ENCODE measurements at places on chromosomes 1 and 21.

DNA sequence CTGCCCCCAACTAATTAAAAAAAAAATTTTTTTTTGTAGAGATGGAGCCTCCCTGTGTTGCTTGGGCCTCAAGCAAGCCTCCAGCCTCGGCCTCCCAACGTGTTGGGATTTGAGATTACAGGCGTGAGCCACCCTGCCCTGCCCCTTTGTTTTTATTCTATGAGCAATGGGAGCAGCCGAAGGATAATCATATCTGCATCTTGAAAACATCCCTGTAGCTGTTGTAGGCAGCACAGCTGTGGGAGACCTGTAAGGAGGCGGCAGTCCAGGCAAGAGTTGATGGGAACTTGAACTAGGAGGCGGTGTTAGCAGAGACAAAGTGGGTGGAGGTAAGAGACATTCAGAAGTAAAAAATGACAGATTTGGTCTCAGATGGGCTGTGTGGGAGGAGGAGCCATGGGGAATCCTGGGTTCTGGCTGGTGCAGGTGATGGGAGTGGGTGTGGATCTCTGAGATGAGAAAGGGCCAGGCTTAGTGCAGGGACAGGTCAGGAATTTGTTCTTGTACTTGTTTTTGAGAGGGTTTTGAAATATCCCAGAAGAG is 31.3 kb downstream of the STUM start:
- no peak for DNase-seq

GRCh38 chr1:64171797-64172281 is 31.6 kb upstream of the UBE2U start:
- DNase-seq = no peak

GRCh38 chr1:75632350-75632949 is 21.5 kb upstream of the SLC44A5 start:
- DNase-seq = no peak

DNA sequence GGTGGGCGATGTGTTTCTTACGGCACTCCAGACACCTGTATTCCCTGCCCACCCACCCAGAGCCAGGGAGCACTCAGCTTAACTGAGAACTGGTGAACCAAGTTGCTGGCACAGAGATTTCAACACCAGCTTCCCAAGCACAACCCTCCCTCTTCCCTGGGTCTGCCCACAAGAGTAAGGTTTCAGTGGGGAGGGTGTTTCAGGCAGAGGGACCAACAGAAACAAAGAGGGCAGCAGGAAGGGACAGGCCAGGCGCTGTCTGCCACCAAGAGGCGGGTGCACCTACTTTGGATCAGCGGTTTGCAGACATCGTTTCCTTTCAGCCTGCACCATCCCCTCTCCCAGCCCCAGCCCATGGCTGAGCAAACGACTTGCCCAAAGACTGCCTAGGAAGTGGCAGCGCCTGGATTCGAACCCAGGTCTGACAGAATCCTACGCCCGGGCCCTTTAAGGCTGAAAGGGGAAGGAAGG is 21.9 kb upstream of the ALDH4A1 start:
- DNase-seq = no peak

DNA sequence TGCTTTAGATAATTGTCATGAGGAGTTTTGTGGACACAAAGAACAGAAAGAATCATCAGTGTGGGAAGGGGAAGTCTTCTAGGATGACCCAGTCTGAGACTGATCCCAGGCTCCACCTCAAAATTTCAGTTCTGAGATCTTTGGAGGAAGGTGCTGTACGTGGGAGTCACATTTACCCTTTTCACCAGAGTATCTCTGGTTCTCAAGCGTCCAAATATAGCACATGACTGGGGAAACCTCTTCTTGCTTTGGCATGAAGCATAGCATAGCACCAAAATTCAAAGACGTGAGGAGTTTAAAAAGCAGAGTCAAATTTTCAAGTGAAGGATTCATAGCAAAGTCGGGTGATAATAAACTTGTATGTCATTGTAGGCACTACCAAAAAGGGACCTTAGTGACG is 96.5 kb downstream of the LRRC53 start:
- DNase-seq = no peak

DNA sequence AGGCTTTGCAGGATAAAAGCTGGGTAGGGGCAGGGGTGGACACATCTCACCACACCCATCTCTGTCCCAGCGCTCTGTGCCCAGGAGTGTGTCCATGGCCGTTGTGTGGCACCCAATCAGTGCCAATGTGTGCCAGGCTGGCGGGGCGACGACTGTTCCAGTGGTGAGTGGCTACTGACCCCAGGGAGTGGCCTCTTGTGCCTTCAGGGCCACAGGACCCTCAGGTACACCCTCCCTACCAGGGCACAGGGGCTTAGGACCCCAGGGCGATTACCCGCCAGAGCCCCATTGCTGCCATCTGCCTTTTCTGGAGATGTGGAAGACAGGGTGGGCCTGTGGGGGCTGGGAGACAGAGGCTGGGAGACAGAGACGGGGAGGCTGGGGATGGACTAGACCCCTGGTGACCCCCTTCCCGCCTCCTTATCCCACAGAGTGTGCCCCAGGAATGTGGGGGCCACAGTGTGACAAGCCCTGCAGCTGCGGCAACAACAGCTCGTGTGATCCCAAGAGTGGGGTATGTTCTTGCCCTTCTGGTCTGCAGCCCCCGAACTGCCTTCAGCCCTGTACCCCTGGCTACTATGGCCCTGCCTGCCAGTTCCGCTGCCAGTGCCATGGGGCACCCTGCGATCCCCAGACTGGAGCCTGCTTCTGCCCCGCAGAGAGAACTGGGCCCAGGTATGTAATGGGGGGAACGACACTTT is 12.8 kb downstream of the PEAR1 start:
- DNase-seq = no peak

GRCh38 chr1:7292036-7292681 is 478.9 kb upstream of the VAMP3 start:
- DNase-seq = no peak

- DNase-seq = no peak
These were observed 31.2 kb downstream of the SLC19A1 start for GRCh38 chr21:45511007-45511406.

DNA sequence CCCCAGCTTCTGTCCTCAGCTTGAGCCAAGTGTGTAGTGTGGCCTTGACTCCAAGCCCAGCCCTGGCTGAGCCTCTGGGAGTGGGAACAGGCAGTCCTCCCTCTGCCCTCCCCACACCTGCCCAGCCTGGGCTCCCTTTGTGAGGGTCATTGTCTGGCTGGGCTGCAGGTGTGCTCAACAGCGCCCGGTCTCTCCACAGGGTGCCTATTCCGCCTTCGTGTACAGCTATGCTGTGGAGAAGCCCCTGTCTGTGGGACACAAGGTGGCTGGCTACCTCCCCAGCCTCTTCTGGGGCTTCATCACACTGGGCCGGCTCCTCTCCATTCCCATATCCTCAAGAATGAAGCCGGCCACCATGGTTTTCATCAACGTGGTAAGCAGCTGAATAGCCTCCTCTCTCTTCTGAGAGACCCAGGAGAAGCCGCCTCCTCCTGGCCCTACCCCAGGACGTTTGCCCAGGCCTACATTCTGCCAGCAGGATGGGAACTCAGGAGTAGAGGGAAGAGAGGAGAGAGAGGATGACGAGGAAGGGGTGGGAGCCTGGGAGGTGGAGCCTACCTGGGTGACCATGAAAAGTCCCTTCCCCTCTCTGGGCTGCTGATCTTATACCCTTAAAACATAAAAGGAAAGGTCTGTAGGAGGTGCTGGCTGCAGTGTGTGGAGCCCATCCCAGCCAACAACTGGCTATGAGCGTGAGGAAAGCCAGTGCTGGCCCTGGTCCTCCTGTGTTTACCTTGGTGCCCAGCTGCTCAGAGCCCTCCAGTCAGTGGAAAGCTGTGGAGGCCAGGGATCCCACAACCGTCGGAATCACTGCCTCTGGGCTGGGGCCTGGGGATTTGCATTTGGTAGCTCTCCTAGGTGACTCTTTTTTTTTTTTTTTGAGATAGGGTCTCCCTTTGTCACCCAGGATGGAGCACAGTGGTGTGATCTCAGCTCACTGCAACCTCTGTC is 45.7 kb downstream of the ELK4 start:
- no peak for DNase-seq

GRCh38 chr1:216553040-216553439 is 129.8 kb upstream of the USH2A start:
- DNase-seq = no peak

DNA sequence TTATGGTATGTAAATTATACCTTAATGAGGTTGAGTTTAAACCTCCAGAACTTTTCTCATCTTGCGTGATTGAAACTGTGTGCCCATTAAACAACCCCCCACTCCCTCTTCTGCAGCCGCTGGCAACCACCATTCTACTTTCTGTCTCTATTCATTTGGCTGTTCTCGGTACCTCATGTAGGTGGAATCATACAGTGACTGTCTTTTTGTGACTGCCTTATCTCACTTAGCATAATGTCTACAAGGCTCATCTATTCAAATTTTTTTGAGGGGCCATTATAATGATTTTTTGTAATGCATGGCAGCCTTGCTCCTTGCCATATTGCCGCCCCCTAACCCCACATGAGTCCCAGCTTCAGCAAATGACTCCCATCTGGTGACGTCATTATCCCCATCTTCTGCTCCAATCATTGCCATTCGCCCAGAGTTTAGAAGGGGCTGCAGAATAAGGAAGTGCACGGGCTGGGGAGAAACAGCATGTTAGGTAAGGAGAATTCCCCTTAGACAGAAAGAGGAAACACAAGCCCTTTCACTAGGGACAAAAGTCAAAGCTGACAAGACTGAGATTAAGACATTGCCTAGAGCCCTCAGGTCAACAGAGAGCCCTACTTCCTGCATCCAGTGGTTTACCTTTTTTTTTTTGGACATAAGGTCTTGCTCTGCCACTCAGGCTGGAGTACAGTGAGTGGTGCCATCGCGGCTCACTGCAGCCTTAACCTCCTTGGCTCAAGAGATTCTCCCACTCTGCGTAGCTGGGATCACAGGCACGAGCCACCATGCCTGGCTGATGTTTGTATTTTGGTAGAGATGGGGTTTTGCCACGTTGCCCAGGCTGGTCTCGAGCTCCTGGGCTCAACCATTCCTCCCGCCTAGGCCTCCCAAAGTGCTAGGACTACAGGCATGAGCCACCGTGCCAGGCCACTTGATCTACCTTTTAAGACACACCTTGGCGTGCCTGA is 78.4 kb upstream of the ERRFI1 start:
- DNase-seq = no peak

- no peak for DNase-seq
These were observed 43.0 kb downstream of the LHX4 start for GRCh38 chr1:180273066-180273465.

DNA sequence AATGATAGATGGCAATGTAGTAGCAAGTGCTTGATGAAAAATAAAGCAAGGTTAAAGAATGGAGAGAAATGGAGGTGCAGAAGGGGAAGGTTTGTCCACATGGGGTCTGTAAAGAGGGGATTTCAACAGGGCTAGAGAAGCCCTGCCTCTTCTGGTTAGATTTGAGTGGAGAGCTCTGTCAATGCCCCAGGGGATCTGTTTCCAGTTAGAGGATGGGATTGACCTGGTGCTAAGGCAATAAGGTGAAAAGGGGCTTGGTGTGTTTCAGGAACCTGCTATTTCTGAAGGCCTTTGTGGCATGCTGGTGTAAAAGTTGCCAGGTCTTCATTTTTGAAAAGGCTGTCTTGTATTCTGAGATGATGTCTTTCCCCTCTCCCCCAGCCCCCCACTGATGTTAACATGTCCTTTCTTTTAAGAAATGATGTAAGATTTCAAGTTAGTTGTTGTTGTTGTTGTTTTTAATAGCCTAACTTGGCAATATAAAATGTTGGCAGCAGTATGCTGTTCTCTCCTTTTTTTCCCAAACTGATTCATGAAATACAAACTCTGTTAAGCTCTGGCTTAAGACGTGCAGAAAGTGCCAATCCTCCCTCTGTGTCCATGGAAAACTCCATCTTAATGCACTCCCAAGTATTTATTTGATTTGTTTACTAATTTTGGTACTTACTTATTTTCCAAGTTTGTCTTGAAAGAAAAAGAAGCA is 370.3 kb upstream of the ADGRL2 start:
- no peak for DNase-seq

DNA sequence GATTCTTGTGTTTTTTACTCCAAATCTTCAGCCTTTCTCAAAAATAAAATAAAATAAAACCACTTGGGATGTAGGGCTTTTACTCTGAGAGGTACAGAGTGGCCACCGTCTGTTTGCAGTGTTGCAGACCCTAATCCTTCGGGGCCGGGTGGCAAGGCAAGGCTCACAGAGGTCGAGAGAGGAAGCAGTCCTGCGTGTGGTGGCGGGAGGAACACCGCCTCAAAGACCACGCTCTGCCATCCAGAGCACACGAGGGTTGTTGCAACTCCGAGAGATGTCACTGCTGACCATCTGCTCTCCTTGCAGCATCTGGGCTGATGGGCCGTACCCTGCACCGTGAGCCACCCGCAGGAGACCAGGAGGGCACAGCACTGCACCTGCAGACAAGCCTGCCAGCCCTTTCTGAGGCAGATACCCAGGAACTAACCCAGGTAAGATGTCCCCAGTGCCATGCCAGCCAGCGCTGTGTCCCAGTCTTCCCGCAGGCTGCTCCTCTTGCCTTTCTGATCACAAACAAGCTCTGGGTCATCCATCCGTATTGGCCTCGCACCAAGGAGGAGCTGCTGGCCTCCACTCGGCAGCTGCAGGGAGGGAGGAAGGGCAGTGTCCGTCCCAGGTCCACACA is 31.5 kb downstream of the SNAP47 start:
- DNase-seq = no peak

- no peak for DNase-seq
These were observed 10.0 kb downstream of the PTPRF start for GRCh38 chr1:43540653-43541071.

DNA sequence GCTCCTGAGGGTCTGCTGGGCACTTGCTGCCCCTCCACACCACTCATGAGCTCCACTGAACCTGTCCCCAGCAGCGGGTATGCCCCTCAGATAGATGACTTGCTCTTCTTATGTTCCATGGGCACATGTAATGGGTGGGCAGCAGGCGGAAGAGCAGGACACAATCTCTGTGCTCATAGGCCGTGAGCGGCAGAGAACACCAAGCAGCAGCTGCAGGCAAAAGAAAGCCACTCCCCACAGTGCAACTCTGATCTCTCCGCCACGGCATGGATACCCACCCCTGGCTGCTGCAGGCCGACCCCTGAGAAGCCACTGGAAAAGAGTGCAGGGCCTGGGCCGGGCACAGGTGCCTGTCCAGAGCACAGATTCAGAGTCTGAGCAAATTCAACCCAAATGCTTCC is 135.2 kb upstream of the RUNX3 start:
- no peak for DNase-seq

- no peak for DNase-seq
These were observed 12.0 kb upstream of the KCNE2 start for GRCh38 chr21:34351786-34352241.

GRCh38 chr1:241131636-241132194 is 225.3 kb downstream of the RGS7 start:
- DNase-seq = no peak

DNA sequence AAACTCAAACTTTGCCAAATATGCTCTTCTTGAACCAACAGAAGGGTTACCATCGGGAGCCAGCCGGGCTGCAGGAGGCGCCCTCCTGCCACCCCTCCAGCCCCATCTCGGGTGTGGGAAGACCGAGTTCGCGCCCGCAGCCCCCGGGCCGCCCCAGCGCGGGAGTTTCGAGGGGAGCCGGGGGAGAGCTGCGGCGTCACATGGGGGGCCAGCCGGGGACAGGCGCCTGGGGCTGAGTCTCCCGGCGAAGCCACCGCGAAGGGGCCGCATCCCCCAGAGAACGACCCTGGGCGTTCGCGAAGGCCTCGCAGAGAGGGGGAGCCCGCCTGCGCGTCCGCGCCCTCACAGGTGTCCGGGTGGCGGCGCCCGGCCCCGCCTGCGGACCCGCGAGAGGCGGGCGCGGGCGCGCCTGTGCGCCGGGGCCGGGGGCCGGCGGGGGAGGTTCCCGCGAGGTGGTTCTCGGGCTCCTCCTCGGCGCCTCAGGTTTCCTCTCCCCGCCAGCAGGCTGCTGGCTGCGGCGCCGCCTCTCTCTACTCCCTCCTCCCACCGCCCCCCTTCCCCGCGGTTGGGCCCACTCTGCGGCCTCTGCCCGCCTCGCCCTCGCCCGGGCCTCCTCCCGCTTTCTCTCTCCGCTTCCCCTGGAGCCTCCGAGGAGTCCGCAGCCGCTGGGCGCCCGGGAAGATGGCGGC is at the start of gene RAVER2:
RAVER2 (plus strand) TSS at position 584 of the 689 bp plus-strand sequence; CDS start at position 682, 98 bp downstream.
- DNase-seq = peak; percentile 29
